Hematopoietic multipotent progenitor cell treated with erythropoietin and hydrocortisone succinate and interleukin-3 and kit ligand, for 8 days (in vitro differentiated cells): ENCODE measurements at places on chromosomes 7 and 10.
A peak's percentile ranks its signal among the peaks of the same experiment; 100 is the strongest.

GRCh38 chr10:69344591-69345252 is 66.4 kb downstream of the HK1 start:
- peak; percentile 44 for DNase-seq

DNA sequence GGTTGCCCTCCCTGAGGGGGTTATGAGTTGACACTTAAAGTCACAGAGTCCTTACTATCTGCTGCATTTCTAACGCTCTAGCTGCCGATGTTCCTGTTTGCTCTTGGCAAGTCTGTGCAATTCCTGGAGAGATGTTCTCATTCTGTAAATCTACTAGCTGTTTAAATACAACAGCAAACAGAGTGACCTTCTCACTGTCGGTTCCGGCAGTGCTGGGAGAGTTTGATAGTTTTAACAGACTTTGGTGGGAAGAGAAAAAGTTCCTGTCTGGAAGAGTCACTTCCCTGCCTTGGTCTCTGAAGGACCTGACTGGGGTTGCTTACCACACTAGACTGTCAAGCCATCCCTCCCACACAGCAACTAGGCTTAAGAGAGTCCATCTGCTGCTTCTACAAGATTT is 63.3 kb upstream of the ELMO1 start:
- no peak for DNase-seq

GRCh38 chr10:7596356-7596755 is 70.4 kb downstream of the ITIH5 start:
- no peak for DNase-seq

DNA sequence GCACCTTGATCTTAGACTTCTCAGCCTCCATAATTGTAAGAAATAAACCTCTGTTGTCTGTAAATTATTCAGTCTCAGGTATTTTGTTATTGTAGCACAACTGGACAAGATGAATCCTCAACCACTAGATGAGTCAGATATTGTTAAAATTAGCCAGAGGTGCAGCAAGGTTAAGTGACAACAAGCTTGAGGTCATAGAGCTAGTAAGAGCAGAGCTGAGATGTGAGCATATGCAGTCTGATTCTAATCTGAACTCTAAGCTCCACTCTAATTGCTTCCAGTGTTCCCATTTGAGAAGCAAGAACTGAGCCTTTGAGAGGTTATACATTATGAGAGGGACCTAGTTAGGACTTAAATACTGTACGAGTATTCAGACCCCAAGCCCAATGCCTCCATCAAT is 93.1 kb downstream of the FZD1 start:
- no peak for DNase-seq

DNA sequence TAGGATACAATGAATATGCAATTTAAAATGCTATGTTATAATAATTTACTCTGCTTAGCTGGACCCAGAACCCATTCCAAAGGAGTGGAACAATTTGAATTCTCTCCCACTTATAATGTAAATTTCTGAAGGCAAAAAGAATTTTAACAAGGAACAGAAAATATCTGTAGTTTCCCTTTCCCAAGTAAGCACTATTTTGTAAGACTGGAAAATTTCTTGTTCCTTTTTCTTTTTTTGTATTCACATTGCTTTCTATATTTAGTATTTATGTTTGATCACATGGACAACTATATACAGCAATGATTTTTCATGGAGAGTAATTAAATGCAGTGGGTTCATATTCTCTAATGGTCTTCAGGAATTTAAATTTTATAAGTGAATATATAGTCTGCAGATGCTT is 127.4 kb downstream of the GPR85 start:
- no peak for DNase-seq

DNA sequence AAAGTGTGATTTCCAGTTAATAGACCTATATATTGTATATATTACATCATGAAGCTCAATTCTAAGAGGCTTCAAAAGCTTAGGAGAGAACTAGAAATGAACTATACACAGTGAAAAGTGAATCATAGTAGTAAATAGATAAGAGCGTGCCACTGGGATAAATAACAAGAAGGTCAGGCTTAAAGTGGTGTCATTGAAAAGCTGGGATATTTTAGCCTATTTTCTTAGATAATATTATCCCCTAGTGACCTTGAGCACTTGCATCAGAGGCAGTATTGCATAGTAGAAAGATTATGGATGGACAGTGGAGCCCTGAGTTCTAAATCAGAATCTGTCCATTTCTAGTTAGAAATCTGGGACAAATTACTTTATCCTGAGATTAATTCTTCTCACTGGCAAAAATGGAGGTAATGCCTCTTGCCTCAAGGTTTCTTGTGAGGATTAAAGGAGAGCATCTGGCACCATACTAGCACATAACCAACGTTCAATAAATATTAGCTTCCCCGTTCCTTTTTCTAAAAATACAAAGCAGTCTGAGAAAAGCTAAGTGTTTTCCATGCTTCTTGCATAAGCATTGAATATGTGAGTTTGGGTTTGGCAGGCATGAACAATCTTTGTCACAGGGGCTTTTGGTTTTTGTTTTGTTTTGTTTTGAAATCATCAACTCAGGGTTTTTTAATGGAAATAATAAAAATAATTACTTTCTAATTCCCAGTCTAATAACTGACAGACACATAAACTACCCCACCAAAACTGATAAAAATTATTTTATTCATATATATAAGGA is 27.3 kb upstream of the MACC1 start:
- no peak for DNase-seq

GRCh38 chr7:106865130-106866041 is at the start of gene PIK3CG:
Gene PIK3CG (plus strand): TSS chr7:106865282. CDS start chr7:106867562, 2,280 bp downstream.
- DNase-seq, result peak; percentile 69

DNA sequence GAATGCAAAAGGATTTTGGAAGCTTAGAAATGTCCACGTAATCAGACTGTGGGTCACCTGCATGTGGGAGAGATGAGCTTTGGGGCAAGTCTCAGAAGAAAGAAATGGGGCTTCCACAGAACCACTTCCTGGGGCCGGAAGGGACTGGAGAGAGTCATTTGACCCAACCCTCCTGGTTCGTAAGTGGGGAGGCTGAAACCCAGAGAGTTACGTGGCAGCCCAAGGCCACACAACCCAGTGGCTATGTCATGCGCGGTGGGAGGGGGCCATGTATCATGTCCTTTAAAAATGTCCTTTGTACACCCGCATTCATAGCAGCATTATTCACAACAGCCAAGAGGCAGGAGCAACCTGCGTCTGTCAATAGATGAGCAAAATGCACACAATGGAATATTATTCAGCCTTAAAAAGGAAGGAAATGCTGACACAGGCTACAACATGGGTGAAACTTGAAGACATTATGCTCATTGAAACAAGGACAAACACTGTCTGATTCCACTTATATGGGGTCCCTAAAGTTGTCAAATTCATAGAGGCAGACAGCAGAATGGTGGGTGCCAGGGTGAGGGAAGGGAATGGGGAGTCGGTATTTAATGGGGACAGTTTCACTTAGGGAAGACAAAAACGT is 15.1 kb downstream of the CAMK2B start:
- no peak for DNase-seq

GRCh38 chr10:3085785-3086567 is 18.6 kb downstream of the PFKP start:
- DNase-seq, result no peak

DNA sequence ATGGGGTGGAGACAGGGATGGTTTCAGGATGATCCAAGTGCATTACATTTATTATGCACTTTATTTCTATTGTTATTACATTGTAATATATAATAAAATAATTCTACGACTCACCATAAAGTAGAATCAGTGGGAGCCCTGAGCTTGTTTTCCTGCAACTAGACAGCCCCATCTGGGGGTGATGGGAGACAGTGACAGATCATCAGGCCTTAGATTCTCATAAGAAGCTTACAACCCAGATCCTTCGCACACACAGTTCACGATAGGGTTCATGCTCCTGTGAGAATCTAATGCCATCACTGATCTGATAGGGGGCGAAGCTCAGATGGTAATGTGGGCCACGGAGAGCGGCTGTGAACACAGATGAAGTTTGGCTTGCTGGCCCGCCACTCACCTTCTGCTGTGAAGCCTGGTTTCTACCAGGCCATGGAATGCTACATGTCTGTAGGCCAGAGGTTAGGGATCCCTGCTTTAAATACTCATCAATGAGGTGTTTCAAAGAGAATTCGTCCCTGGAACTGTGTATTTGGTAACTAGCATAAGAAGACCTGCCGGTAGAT is 21.2 kb upstream of the PRKCQ start:
- DNase-seq, result no peak

DNA sequence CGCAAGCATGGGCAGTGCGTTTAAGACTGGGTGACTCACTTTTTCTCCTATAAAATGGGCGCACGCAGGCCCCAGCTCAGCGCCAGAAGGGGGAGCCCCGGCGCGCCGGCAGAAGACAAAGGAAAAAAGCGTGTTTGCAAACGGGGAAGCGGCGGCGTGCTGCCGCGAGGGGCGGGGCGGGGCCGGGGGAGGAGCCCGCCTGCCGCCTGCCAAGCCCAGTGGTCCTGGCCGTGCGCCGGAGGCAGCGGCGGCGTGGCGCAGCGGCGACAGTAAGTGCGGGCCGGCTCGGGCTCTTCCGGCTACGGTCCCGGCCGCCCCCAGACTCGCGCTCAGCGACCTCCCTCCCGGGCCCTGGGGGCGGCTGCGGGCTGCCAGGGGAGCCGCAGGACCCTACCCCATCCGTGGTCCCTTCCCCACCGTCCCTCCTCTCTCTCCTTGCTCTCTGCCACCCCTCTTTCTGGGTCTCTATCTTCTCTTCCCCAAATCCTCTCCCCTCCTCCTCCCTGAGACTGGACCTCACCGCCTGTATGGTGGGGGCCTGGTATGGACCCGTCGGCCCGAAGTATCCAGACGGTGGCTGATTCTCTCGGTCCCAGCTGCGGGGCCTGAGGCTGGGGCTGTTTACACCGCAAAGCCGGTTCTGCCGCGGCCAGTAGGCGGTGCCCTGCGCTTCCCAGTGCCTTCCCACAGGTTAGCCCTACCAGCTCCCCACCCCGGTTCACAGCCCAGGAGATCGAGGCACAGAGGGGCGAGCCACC is at the start of gene SLC29A3:
TSS of gene SLC29A3 (plus strand) at position 218 of the 758 bp plus-strand sequence. CDS start at position 269, 51 bp downstream.
- peak; percentile 87 for DNase-seq

GRCh38 chr10:123552760-123553554 is 113.2 kb upstream of the GPR26 start:
- DNase-seq, result no peak
